Activated naive CD4-positive, alpha-beta T cell treated with Interleukin-2 at 50 U/mL for 16 hours (primary cell): ENCODE measurements at places on chromosomes 2 and 18.
A peak's percentile ranks its signal among the peaks of the same experiment; 100 is the strongest.

- DNase-seq: no peak
Measured at GRCh38 chr18:53126210-53126609, 786.2 kb downstream of the DCC start.

- no peak for DNase-seq
Measured at GRCh38 chr18:45164551-45164950, 450.7 kb upstream of the SLC14A2 start.

- no peak for DNase-seq
Measured at GRCh38 chr2:197677056-197677455, 1.7 kb upstream of the RFTN2 start.

GRCh38 chr18:46531482-46531881 lies 125.5 kb downstream of the LOXHD1 start:
- DNase-seq: no peak

DNA sequence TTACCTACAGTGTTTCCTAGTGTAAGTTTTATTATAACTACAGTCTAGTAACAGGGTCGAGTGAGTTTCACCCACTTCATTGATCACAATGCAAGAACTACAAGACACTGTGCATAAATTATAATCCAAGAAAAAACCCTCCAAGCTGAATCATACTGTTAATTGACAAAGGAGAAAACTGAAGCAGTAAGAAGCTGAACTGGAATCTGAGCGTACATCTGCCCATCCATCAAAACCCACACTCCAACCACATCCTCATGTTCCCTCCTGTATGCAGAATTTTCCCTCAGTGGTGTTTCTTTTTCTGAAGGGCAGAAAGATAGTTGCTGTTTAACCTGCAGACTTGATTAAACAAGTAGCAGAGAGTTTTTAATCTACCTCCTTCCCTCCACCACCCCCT lies 49.5 kb upstream of the KIDINS220 start:
- DNase-seq: no peak

DNA sequence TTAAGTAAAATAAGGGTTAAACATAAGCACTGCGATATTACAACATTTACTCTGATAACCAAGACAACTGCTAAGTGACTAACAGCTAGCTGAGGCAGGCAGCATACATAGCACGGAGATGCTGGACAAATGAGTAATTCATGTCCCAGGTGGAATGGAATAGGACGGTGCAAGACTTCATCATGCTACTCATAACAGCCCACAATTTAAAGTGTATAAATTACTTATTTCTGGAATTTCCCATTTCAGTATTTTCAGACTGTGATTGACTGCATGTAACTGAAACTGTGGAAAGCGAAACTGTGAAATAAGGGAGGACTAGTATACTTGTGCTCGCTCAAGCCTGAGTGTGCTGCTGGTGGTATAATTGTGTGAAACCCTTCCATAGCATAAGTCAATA lies 12.9 kb downstream of the IER3IP1 start:
- no peak for DNase-seq

DNA sequence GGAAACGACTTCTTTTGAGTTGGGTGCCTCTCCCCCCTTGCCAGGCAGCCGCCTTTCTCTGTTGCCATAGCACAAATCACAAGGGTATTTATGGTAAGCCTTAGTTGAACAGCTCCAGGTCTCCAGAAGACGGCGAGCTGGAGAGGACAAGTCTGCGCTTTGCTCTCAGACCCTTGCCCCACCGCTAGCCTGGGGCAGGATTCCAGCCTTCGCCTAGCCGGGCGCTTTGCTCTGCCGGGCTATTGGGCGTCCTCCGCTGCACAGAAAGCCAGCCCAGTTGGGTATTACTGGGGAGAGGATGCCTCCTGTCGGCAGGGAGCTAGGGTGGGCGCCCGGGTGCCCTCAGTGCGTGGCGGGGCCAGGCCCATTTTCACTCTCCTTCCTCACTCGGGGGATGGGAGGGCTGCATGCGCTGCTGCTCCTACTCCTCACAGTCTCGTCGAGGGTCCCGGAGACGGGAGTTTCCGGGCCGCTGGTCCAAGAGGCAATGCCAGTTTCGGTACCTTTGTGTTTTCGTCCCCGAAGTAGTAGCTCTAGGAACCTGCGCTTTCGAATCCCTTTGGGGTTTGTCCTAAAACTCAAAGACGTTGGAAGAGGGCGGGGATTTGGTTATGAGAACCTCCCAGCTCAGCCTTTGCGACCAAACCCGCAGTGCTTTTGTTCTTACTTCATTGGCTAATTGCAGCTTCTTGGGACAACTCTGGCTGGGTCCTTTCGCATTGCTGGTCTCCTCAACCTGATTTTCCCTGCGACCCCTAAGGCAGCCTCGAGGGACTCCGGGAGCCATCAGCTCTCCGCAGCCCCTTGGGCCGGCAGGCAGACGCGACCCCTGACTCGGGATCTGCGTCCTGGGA lies 3.6 kb upstream of the DLX2 start:
- DNase-seq: peak; percentile 48

DNA sequence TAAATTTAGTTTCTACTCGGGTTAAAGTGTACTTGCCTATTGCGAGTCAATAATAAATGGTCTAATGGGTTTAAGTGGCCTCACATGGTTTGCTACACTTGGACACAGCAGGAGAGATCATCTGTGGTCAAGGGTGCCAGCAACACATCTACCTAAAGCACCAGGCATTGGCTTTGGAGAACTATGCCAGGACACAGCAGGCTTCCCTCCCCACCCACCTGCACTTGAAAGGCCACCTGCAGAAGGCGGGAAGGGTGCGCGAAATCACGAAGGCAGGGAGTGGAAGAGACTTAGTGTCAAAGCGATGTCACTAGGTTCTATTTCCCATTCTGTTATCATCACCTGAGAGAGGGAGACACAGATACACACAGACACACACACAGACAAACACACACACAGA lies 44.5 kb downstream of the MYT1L start:
- no peak for DNase-seq

GRCh38 chr2:55763721-55764120 lies 70.1 kb upstream of the PNPT1 start:
- DNase-seq: no peak

- peak; percentile 48 for DNase-seq
Measured at GRCh38 chr2:44169155-44169898, 652 bp downstream of the PPM1B start.

- DNase-seq: no peak
Measured at GRCh38 chr2:157321466-157321865, 4.2 kb downstream of the ERMN start.

DNA sequence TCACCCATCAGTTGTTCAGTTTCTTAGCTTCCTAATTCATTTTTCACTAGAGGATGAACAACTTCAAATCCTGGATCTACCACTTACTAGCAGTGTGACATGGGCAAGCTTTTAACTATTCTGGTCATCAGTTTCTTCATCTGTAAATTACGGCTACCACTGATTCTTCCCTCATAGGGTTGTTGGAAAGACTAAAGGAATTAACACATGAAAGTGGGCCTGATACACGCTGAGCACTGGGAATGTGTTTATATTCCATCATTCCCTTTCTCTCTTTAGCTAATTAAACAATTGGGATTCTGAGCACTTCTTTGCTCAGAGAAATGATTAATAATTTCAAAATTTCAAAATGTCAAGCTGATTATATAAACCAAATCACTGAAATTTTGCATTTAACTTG lies 862.3 kb upstream of the GCFC2 start:
- no peak for DNase-seq

DNA sequence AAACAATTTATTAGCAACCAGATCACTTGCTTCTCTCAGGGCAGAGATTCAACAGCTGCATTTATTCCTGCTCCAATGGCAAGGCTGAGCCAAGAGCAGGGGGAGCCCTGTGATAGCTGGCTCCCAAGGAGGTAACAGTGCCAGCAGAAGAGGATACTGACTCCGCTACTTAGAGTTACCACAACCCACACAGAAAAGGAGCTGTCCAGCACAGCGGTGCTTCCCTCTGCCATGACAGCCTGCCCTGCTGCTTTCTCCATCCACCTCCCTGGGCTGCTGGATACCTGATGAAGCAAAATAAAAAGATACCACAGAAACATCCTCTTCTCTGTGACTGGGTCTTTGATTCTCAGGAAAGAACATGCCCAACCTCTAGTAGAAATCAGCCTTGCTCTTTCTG lies 467.2 kb downstream of the LRRTM4 start:
- DNase-seq: no peak

DNA sequence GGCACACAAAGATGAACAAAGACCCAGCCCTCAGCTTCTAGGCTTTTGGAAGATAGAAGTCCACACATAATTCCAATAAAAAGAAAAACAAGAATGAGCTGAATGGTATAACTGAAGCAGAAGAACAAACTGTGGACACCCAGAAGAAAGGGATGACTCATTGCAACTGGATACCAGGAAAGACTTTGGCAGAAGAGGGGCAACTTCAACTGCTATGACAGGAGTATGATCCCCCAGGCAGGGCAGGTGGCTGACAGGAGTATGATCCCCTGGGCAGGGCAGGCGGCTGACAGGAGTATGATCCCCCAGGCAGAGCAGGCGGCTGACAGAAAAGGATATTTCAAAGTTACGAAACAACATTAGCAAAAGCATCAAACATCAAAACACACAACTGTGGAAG lies 21.6 kb downstream of the PID1 start:
- DNase-seq: no peak

DNA sequence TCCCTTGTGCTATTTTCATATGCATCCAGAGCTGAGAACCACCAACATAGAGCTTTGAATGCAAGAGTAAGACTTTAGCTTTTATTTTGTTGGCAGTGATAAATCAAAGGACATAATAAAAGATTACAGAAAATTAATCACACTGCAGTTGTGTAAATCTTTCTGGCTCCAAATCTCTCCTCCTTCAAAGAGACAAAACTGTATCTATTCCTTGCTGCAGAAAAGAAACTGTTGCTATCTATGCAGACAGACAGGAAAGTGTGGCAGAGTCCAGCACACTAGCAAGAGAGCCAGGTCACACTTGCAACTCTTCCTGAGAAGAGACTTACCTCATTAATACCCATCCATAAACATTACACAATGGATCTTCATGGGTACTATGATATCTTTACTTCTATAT lies 57.5 kb downstream of the DTNB start:
- no peak for DNase-seq

GRCh38 chr2:13056259-13056843 lies 339.6 kb downstream of the TRIB2 start:
- DNase-seq: no peak

- no peak for DNase-seq
Measured at GRCh38 chr2:208098267-208098666, 26.1 kb downstream of the CRYGD start.

DNA sequence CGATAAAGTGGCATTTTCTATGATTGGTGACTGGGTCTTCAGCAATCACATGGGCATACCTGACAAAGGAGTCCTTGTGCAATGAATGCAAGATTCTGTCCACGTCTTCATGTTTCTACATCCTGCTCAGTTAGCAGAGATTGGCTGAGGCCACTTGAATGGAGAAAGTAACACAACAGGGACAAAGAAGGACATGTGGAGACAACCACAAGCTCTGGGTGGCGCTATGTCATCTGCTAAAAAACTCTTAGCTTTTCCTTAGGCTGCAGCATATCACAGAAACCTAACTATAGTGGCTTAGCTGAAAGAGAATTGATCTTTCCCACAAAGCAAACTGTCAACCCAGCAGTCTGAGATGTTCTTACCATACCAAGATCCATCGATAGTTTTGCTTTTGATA lies 1109.7 kb downstream of the SOCS6 start:
- no peak for DNase-seq

- DNase-seq: no peak
Measured at GRCh38 chr2:112032224-112032586, 22.9 kb upstream of the TMEM87B start.

DNA sequence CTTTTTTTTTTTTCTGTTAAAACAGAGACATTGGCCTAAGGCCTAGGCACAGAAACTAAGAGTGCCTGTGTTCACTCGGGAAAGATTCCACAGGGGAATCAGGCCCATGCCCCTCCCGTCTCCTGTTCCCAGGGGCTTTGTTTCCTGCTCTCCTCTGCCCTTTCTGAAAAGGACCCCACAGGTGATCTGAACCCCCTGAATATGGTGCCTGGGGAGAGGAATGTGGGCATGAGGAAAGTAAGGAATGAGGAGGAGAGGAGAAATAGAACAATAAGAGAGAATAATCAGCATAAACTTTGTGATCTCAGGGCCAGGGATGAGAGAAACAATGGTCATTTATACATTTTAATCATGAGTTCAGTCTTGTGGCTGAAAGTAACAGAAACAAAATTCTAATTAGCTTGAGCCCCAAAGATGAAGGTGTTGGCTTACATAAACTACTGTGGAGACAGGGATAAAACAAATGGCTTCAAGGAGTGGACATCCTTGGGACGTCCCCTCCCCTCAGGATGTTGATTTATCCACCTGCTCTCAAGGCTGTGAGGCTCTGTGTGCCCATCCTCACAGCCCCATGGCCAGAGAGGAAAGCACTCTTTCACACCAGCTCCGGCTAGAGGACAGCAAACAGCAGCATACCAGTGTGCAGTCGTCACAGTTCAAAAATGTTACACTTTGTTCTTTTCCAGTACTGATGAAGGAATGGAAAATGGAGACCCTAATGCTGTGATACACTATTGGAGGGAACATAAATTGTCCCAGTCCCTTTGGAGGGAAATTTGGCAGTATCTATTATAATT lies 46.4 kb upstream of the MRPL33 start:
- DNase-seq: no peak

GRCh38 chr2:120225549-120226065 lies 2.4 kb upstream of the TMEM185B start:
- no peak for DNase-seq

DNA sequence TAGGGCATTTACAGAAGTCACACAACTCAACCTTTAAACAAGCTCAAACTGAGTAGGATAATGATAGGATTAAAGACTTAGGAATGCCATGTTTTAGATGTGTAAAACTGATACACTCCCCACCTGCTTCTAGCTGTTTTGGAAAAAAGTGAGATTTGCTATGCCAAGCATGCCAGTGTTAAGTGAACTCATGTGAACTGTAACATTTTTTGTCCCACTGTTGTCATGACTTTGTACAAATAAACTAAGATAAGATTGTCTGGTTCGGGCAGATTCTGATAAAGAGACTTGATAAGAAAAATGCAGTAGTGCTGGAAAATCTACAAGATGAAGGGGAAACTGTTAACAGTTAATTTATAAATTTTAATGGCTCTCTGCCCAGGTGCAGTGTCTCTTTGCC lies 66.5 kb downstream of the GLS start:
- no peak for DNase-seq

- DNase-seq: no peak
Measured at GRCh38 chr2:202084265-202084664, 11.2 kb downstream of the KIAA2012 start.

- no peak for DNase-seq
Measured at GRCh38 chr2:234521536-234521935, 24.7 kb upstream of the ARL4C start.
